Peyer's patch (tissue), 4 donors: ENCODE measurements at places on chromosomes 3 and 15.
A peak's percentile ranks its signal among the peaks of the same experiment; 100 is the strongest.

GRCh38 chr3:59514865-59515482 is 465.1 kb upstream of the CFAP20DC start:
- no peak for DNase-seq

DNA sequence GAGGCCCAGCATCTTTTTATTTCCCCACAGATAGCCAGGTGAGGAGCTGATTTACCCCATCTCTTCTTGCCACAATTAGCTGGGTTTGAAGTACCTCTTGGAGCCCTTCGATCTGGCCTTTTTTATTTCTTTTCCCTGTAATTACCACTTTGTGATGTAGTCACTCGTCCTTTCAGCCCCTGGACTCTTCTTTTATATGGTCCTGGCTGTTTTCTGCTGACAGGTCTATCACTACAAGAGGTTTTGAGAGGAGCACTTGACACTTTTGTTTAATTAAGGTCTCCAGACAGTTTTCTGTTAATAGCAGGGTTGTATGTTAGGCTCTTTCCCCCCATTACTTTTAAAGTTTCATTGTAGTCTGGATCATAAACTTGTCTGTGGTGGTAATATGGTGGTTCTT is 11.8 kb downstream of the ATXN7 start:
- no peak for DNase-seq

DNA sequence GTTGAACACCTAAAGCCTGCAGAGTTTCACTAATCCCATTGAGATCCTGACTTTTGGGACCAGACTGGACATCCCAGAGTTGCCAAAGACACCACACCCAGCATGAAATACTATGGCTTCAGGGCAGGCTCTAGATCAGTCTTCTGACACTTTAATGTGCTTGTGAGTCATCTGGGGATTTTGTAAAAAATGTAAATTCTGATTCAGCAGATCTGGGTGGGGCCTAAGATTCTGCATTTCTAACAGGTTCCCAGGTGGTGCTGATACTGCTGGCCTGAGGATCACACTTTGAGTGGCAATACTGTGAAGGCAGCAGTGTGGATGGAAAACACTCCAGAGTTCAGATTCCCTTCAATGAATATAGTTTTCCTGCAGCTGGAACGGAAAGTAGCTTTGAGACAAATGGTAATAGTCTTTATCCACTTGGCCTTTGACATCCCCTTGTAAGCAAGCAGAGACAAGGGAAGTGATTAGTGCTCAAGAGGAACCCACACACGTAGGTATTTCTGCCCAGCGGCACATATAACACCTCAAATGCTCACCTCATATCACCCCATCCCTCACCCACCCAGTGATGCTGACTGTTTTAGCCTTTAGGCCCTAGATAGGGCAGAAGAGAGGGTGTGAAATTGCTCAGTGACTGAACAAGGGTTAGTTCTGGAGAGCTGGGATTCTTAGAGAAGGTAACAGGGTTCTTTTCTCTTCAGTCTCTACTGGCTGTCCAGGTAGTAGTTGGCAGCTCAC is 51.5 kb upstream of the GSK3B start:
- no peak for DNase-seq

DNA sequence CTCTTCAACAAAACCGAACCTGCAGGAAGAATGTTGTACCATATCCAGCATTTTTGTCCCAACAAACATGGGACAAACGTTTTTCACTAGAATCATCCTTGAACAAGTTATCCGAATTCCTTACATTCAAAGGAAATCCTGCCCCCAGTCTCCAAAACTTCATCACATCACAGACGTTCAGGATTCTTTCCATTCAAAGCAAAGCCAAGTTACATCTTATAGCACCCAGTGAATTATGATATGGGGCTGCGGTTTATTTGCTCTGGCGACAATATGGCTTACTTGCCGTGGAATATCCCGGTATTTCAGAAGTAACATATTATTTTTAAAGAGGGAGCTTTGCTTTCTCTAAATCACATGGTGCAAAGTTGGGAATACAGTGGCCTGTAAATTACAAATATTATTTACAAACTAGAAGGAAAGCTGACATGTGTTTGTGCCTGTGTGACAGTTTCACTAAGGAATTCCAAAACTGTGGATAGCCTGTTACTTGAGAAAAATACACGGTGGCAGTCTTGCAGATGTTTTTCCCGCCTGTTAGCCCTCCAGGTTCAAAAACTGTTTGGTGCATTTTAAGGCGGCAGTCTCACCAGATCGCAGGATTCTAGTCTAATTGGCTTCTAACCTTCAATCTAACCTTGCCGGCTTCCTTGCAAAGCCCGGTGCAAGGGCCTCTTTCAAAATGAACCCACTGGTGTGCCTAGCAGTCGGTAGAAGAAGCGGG is 736 bp upstream of the MBNL1 start:
- DNase-seq, result no peak

GRCh38 chr3:40200692-40201316 is 108.7 kb upstream of the EIF1B start:
- no peak for DNase-seq

DNA sequence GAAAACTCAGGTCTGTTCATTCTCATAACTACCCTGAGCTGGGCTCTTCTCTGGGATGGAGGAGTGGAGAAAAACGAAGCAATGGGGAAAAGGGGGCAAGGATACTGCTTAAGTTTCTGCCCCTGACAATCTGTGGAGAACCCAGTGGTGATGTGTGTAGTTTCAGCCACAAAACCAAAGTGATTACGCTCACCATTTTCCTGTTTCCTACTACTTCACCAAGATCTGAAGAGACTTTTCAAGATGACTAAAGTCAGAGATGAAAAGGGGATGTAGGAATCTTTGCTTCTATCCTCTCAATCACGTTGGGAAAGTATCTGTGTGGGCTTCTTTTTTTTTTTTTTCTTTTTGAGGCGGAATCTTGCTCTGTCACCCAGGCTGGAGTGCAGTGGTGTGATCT is 8.3 kb upstream of the UBE2E1 start:
- no peak for DNase-seq

DNA sequence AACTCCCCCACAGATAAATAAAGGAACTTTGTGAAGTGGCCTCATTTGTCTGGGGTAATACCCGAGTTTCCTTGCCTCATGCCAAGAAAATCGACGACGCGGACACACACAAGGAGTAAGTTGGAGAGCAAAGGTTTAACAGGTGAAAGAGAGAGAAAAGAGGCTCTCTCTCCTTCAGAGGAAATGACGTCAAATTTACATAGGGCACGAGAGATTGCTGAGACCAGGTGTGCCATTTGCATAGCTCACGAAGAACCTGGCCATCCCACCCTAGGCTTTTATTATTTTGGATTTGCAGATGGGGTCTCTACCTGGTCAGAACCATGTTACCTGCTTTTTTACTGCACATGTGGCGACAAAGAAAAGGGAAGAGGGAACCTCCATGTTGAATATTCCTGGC is 49.3 kb upstream of the IGF2BP2 start:
- DNase-seq, result no peak

- DNase-seq, result no peak
Observed at GRCh38 chr3:123730829-123731228, 146.0 kb upstream of the HACD2 start.

GRCh38 chr3:143648708-143649107 is 199.6 kb downstream of the SLC9A9 start:
- DNase-seq, result no peak

GRCh38 chr3:152127058-152127457 is 141.7 kb upstream of the MBNL1 start:
- DNase-seq, result no peak

GRCh38 chr3:33153782-33154181 is 40.0 kb downstream of the CRTAP start:
- no peak for DNase-seq

DNA sequence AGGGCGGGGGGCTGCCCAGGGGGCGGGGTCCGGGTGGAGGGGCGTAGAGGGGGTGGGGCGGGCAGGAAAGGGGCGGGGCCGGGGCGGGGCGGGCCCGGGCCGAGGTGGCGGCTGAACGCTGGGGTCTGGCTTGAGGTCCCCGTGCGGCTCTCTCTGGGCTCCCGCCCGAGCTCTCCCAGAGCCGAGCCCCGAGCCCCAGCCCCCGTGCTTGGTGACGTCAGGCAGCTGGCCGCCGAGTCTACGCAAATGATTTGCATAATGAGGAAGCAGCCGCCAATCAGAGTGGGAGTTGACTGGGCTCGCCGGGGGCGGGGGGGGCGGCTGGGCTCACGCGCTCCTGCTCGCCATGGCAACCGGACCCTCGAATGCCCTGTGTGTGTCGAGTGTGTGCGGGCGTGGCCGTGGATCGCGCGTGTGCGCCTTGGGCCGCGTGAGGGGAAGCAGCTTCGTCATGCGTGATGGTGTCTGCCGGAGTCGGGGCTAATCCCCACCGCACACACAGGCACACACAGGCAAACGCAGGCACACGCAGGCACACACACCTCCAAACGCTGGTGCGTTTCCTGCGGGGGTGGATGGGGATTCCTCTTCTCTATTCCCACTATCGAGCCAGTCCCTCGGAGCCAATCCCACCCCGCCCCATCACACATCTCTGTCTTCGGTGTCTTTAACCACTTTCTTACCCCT is at the start of gene CELF6:
Gene CELF6 (minus strand): TSS at position 173 of the 687 bp plus-strand sequence. CDS start 283 bp downstream, outside the sequence.
- DNase-seq, result peak; percentile 71

DNA sequence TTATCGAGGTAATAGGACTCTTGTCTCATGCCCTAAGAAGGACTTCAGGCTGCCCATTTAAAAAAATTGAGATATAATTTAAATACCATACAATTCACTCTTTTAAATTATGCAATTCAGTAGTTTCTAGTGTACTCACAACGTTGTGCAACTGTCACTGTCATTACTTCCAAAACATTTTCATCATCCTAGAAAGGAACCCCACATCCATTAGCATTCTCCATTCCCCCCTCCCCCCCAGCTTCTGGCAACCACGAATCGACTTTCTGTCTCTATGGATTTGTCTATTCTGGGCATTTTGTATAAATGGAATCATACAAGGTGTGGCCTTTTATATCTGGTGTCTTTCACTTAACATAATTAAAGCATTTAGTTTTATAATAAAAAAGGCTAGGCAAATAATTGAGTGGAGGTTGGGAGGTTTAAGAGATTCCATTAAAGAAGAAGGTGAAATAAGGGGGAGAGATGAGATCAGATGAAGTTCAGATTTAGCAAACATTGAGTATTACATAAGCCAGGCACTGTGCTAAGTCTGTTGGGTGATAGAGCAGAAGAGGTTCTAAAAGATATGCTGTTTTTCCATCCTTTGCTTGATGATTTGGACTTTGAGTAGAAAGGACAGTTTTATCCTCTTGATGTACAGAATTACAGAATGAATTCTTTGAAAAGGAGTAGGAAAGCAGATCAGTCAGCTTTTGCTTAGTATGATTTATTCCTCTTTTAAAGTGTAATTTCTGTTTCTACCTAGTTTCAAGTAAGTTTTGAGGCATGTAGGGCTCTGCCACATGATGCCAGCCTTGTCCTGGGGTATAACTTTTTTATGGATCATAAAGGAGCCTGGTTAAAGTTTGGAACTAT is 36.3 kb downstream of the UBE2E2 start:
- DNase-seq, result no peak

DNA sequence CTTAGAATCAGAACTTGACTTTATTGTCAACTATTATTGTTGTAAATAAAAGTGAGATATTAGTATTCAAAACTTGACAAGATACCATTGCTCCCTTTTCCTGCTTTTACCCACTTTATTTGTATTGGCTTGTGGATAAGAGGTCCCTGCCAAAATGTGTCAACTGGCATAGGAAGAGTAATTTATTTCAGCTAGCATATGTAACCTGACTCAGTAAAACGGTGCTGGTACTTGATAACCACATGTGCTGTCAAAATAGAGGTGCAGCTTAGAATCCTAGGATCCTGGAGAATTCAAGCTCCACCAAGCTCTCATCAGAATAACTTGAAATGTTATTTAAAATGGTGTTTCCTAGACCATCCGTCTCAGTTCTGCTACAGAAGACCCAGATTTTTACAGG is 90.2 kb upstream of the TGFBR2 start:
- DNase-seq, result no peak

DNA sequence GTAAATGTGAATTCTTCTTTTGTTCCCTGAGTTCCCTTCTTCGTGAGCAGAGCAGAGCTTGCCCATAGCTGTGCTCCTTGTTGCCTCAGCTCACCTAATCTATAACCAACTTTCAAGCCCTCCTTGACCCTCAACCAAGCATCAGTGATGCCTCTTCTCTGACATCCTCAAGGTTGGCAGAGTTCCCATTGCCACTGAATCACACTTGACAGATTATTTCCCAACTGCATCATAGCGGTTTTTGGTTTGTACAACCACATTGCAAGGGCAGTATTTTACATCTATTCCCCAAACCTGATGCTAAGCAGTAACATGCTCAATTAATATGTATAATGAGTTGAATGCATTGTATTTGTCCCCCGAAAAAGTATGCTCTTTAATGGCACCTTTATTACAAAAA is 133.0 kb upstream of the SNTN start:
- DNase-seq, result no peak

DNA sequence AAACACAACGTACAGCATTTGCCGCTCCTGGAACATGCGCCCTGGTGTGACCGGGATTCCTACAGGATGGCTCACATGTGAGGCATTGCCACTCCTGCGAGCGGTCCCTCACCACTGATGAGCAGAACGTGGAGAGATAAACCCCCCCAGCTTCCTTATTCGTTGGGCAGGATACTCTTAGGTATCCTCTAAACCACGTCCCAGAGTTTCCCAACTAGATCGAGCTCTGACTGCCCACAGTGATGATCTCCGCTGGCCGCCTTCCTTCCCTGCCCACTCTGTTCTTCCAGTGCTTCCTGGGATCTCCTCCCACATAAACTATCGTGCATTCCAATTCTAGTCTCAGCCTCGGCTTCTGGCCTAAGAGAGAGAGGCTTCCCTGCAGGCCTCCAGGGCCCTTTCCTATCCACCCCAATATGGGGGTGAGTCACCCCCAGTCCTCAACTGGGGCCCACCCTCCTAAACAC is 91.8 kb downstream of the TOP2B start:
- DNase-seq, result no peak

- no peak for DNase-seq
Observed at GRCh38 chr15:76979331-76979925, 15.5 kb upstream of the PSTPIP1 start.

DNA sequence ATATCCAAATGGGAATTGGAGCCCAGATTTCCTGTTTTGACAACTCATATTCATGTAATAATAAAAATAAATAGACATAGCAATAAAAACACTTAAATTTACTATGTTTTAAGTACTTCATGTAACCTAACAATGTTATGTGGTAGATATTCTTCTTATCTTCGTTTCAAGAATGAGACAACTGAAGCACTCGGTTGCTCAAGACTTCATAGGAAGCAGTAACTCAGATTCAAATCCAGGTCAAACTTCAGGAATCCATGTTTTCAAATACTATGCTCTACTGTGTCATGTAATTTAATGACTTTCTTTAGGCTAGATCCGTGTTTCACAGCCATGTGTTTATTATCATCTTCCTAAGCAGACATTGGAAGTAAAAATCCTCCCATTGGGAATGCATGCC is 492.2 kb downstream of the CNTN3 start:
- DNase-seq, result no peak
